ENCODE measurements at places on chromosomes 3 and 15.

- no peak for DNase-seq
Measured at GRCh38 chr3:152281133-152281713, 12.5 kb downstream of the MBNL1 start.

DNA sequence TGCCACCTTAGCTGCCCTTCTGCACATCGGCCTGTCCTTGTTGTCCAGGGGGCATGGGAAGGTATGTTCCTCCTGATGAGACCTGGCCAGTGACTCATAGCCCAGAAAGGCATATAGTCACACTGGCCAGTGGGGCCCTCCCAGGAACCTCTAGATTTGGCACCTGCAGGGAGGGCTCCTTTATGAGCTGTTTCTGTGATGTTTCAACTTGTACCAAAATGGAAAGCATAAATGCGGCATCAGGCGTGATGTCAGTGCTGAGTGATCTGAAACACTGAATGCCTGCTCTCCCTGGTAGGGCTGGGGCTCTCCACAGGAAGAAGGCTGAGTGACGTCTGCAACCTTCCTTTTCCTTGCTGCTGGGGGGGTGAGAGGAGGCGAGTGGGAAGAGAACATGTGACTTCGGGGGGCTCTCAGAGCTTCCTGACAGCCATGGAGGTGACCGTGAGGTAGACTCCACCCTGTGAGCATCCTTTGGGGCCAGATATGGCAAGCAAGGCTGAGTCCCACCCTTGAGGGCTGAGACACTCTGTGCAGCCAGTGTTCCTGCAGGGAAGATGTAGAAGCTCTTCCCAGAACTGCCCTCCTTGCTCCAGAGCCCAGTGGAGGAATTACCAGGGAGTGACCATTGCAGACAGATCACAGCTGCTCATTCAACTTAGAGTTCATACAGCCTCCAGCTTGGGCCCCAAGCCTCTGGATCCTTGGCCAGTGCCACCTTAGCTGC lies 37.1 kb upstream of the APEH start:
- DNase-seq: no peak

DNA sequence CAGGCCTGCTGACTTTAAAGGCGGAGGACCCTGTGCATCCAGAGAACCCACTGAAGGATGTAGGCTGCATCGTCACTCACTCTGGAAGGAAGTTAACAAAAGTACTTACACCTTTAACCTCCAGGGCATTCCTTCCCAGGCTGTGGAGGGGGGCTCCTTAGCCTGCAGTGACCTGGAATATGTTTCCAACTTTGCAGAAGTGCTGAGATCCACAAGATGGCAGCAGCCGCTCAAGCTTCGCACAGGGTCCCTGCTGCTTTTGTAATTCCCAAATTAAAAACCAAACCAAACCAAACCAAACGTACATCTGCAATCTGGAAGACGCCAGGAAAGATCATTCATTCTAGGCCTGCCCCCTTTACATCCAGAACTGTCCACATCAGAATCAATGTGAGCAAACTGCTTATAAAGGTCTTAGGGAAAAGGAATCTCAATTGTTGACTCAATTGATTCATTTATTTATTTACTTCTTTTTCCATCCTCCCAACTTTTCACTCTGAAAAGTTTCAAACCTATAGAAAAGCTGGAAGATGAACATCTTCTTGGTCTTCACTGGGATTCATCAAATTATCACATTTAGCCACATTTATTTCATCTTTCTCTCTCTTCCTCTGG lies 70.5 kb upstream of the KLHL25 start:
- peak; percentile 49 for DNase-seq

- DNase-seq: peak; percentile 54
Measured at GRCh38 chr3:45123581-45124269, 22.5 kb downstream of the CDCP1 start.

DNA sequence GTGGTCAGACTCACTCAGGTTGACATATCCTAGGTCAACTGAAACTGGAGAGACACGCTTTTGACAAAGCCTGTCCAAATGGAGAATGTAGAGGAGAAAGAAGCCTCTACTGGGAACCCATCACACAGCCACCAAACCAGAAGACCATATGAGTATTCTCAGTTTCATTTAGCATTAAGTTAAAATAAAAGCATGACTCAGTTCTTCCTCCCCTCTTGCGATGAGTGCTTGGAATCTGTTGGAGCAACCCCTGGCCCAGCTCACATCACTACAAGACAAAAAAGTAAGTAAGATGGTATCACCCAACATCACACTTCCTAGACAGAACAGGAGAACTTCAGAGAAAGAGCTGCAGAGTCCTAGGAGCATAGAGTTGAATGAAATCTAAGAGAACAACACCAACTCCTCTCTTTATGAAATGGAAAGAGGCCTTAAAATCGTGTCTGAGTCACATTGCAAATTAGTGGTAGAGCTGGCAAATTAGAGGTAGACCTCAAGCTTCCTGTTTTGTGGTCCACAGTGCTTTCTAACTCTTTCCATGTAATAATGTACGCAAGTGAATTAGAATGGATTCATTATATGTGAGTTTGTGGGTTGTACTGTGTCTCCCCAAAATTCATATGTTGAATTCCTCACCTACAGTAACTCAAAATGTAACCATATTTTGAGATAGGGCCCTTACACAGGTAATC lies 51.2 kb downstream of the FGF12 start:
- DNase-seq: no peak

DNA sequence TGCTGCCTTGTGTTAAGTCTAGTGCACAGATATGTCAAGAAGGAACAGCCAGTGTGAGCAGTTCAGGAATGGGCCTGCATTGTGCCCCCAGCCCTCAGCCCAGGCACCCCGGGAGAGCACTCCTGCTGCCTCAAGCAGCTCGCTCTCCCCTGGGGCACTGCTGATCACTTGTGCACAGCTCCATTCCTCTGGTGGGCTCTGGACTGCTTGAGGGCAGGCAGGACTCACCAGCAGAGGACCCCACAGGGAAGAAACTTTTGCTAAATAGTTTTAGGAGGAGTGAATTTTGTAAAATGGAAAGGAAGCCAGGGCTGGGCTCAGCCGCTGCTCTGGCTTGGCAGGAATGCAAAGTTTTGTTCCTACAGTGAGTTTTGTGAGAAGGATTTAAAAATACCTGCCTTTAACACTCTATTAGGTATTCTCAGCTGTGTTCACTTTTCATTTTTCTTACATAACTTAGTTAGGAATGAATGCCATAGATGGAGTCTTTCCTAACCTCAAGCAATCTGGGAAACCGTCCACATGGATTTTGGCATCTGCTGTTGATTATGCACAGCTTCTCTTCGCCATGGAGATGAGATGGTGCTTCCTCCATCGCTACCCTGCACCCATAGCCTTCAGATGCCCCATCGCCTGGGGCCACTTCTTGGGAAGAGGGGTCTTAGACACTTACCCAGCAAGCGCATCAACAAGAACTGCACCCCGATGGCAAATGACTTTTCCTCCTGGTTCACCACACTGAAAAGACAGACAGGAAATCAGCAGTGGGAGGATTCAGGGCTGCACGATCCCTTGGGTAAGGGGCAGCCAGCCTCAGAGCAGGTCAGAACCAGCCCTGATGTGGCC lies 42.3 kb upstream of the RAB6B start:
- DNase-seq: no peak

DNA sequence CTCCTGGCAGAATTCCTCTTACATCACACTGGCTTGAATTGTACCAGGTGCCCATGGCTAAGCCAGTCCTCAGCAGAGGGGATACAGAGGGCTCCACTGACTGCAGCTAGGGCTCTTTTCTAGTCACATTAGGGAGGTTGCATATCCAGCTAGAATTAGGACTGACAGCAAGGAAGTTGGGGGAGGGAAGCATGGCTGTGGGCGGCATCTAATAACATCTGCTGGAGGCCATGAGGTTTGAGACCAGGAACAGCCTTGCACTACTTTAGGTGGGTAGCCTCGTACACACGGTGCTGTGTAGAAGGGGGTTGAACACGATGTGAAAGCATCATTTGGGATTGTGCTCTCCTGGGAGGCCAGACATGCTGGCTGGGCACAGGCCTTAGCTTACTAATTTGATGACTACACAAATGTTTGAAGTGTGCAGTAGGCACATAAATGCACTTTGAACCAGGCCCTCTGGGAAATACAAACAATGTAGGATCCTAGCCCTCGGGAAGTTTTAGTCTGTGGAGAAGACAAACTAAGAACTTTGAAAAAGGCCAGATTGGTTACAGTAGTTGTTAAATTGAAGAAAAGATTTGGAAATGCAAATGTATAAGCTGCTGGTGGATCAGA lies 30.2 kb downstream of the CHCHD6 start:
- DNase-seq: no peak

GRCh38 chr3:49591615-49592014 lies 37.3 kb downstream of the BSN start:
- no peak for DNase-seq

- no peak for DNase-seq
Measured at GRCh38 chr3:153818338-153818737, 302.9 kb upstream of the ARHGEF26 start.

- no peak for DNase-seq
Measured at GRCh38 chr15:95499397-95499796, 831.1 kb upstream of the NR2F2 start.

DNA sequence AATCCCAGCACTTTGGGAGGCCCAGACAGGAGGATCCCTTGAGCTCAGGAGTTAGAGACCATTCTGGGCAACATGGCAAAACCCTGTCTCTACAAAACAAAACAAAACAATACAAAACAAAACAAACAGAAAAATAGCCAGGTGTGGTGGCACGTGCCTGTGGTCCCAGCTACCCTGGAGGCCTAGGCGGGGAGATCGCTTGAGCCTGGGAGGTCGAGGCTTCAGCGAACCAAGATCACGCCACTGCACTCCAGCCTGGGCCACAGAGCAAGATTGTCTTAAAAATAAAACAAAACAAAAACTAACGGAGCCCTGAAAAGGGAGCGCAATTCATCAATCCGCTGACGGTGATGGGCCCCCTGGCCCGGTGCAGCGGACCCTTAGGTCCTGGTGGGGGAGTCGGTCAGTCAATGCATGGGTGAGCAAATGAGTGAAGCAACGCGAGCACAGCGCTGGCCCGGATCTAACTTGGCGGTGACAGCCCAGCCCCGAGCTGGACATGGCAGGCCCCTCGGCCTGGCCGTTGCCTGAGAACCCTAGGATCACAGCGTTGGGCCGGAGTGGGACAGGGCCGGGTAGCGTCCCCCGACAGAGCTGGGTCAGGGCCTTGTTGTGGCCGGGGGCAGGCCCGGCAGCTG lies 52.4 kb upstream of the BLM start:
- peak; percentile 18 for DNase-seq

DNA sequence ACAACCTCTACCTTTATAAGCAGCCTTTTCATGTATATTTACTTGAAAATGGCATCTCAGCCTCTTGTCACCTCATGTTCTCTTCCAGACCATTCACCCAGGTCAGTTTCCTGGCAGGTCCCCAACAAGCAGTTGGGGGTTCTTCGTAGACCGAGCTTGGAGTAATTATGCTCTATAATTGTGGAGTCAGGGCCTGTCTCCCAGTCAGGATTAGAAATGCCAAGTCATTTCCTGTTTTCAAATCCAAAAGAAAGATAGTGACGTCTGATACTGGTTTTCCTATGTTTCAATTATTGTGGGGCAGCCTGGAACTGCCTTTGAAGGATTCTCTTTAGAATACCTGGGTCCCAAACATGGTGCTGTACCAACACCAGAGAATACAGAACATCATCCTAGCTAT lies 430.6 kb downstream of the MECOM start:
- DNase-seq: no peak

DNA sequence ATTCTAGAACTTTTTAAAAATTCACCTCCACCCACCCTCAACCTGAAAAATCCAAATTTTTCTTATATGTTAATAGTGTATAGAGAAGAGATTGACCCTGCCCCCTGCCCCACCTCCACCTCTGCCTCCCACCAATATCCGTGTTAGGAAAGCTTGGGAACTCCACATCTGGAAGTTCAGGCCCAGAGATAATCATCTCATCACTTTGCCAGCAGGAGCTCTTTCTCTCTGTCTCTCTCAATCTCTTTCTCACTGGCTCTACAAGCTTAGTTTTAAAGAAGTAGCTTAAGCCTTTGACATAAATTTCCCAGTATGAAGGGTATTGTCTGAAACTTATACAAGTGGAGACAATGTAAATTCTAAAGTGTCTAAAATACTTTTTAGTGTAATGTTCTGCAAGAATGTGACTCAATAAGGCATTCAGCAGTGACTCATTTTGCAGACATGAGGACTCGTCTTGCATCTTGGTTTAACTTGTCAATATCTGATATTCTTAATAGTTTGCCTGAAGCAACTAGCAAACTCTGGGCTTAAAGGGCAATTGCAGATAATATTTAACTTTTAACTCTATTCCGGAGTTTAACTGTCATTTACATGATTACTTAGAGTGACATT lies 299.8 kb upstream of the EPHA3 start:
- DNase-seq: no peak

DNA sequence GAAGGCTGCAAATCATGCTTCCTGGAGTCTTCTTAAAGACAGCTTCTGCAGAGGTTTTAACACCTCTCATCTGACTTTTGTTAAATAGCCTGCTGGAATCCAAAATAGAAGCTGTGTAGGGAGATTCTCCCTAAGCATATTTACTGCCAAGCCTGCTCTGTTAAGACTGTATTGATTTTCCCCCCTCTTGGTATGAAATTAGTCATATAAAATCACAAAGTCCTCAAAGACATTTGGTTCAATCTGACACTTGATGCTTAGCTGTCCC lies 94.6 kb downstream of the ITPR1 start:
- DNase-seq: no peak

DNA sequence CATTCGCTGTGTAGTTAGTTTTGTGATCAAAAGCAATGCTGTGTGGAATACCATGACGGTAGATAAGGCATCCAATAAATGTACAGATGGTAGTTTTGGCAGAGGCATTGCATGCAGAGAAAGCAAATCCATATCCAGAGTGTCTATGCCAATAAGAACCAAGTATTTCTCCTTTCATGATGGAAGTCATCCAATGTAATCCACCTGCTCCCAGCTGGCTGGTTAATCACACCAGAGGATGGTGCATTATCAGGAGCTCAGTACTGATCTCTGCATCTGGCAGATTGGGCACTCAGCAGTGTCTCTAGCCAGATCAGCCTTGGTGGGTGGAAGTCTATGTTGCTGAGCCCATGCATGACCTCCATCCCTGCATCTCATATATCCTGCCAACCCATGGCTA lies 677.7 kb upstream of the NECTIN3 start:
- no peak for DNase-seq

DNA sequence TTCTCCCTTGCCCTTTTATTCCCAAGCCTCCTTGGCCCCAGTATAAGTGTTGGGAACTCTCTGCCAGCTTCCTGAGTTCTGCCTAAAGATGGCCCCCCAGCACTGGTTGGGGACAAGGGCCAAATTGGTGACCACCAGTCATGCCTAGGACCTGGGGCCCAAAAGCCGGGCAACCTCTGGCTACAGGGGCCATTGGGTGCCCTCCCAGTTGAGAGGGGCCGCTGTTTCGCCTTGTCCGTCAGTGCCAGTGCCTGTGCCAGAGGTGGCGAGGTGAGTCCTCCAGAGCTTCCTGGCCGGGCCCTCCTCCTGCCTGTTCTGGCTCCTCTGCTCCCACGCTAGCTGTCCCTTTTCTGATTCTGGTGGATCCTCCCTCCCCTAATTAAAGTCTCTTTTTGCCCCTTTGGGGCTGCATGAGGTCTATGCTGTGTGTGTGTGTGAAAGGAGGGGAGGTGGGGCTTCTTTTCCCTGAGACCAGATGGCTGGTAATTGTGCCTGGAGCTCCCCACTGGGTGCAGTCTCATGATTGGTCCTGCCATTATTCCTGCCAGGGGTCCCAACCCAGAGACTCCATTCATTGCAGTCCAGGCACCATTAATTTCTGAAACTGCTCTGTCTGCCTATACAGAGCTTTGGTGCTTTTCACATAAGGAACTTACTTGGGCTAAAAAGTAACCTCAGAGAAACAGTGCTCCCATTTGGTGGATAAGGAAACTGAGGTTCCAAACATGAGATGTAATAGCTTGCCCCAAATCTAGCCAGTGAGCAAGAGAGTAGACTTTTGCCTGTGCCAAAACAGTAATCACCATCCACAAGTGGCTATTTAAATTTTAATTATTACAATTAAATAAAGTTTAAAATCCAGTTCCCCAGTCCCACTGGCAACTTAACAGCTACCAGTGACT lies 3.1 kb upstream of the TTLL3 start:
- no peak for DNase-seq
